ENCODE measurements at places on chromosomes 2 and 18. TPM values are rescaled to one million over a fixed set of nuclear protein-coding genes. Genes with fewer than 3 reads are reported as not detected.

The COLEC12 gene
- 0.05 TPM for total RNA-seq

The MTIF2 gene
- 55.7 TPM for total RNA-seq

The GPBAR1 gene
- 1.4 TPM for total RNA-seq

The HES6 gene
- 2.0 TPM for total RNA-seq

The GCA gene
- total RNA-seq, result 22.2 TPM

The RBFA gene
- 13.9 TPM for total RNA-seq

The NAB1 gene
- total RNA-seq, result 61.3 TPM

The RIOK3 gene
- total RNA-seq, result 75.9 TPM

The C2orf72 gene
- total RNA-seq, result 1.4 TPM

The ABHD1 gene
- total RNA-seq, result 0.34 TPM

The CCDC85A gene
- total RNA-seq, result not detected

The CEP76 gene
- 15.5 TPM for total RNA-seq

The MC4R gene
- not detected for total RNA-seq

The ACOXL gene
- total RNA-seq, result 0.44 TPM

The CRACDL gene
- total RNA-seq, result 0.19 TPM

DNA sequence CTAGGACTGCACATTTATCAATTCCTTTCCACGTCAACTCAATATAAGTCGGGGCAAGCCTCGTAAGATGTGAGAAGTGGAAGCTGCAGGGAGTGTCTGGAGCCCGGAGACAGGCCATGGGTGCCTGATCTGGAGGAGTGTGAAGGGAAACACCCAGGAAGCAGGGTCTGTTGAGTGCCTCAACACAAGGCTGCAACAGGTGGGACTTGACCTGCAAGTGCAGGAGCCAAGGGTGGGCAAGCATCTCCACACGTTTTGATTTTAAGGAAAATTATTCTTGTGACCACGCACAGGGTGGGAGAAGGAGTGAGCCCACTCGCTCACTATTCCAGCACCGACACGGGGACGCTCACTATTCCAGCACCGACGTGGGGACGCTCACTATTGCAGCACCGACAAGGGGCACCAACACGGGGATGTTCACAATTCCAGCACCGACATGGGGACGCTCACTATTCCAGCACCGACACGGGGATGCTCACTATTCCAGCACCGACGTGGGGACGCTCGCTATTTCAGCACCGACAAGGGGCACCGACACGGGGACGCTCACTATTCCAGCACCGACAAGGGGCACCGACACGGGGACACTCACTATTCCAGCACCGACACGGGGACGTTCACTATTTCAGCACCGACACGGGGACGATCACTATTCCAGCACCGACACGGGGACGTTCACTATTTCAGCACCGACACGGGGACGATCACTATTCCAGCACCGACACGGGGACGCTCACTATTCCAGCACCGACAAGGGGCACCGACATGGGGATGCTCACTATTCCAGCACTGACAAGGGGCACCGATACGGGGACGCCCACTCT is 197.3 kb downstream of the EIPR1 start:
- no peaks in the 10 kb centered on the region for H3K27me3 ChIP-seq
- no peak for DNase-seq
- H3K4me3 ChIP-seq, result no peak overlapping the region
- no peaks in the 10 kb centered on the region for H3K4me1 ChIP-seq
- no peak overlapping the region for H3K27ac ChIP-seq
- H3K36me3 ChIP-seq, result no peaks in the 10 kb centered on the region

DNA sequence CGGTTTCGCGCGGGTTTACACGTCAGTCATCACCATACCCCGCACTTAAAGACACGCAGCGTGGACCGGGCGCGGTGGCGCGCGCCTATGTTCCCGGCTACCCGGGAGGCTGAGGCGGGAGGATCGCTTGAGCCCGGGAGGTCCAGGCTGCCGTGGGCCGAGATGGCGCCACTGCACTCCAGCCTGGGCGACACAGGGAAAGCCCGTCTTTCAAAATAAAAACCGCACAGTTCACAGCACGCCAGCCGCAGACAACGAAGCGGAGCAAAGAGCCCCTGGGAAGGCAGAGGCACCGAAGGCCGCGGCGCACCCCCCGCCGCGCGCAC is 328 bp downstream of the DTYMK start:
- peak overlapping the region; percentile 75 for H3K27ac ChIP-seq
- peaks cover 10% of the 10 kb centered on the region for H3K36me3 ChIP-seq
- peak overlapping the region; percentile 91 for H3K4me3 ChIP-seq
- peak; percentile 15 for DNase-seq
- no peaks in the 10 kb centered on the region for H3K27me3 ChIP-seq

DNA sequence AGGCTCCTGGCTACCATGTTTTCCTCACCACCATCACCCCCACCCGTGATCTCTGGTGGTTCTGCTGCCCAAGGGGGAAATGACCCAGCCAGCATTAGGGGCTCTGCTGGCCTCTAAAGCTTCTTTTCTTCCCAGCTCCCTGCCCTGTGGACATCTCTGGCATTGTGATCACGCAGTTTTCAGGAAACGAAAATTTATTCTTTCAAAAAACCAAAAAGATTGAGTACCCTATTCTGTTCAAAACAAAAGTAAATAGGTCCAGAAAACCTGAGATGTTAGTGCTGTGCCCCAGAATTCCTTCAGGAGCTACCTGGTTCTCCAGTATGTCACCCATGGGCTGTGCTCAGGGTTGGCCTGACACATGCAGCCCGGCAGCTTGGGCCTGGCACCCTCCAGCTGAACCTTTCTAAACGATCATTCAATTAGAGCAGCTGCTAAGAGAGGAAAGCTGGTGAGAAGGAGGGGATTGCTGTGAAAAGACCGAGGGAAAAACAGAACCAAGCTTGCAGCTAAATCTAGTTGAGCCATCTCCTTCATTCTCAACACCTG is 157.5 kb downstream of the MGAT5 start:
- H3K36me3 ChIP-seq, result no peaks in the 10 kb centered on the region
- H3K4me3 ChIP-seq, result no peak overlapping the region
- no peak overlapping the region for H3K27ac ChIP-seq
- no peaks in the 10 kb centered on the region for H3K27me3 ChIP-seq
- peaks cover 37% of the 10 kb centered on the region for H3K4me1 ChIP-seq

GRCh38 chr2:165967746-165968145 is 14.2 kb upstream of the TTC21B start:
- no peak for DNase-seq
- no peak overlapping the region for H3K27ac ChIP-seq
- H3K27me3 ChIP-seq, result peaks cover 19% of the 10 kb centered on the region

DNA sequence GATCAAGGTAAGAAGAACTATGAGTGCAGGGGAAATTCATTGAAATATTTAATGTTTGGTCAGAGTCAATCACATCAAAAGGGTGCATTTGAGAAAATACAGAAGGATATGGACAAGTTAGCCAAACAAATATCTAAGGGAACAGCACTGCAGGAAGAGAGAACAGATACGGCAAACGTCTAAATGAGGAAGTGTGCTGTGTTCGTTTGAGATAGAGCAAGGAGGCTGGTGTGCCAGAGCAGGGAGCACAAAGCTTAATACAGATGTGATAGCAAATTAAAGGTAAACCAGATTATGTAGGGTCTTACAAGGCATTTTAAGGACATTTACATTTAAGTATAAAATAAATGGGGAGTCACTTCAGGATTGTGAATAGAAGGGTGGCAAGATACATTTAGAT is 241.3 kb upstream of the ZNF804A start:
- H3K27me3 ChIP-seq, result no peaks in the 10 kb centered on the region
- DNase-seq, result no peak
- H3K4me3 ChIP-seq, result no peak overlapping the region
- no peak overlapping the region for H3K27ac ChIP-seq

DNA sequence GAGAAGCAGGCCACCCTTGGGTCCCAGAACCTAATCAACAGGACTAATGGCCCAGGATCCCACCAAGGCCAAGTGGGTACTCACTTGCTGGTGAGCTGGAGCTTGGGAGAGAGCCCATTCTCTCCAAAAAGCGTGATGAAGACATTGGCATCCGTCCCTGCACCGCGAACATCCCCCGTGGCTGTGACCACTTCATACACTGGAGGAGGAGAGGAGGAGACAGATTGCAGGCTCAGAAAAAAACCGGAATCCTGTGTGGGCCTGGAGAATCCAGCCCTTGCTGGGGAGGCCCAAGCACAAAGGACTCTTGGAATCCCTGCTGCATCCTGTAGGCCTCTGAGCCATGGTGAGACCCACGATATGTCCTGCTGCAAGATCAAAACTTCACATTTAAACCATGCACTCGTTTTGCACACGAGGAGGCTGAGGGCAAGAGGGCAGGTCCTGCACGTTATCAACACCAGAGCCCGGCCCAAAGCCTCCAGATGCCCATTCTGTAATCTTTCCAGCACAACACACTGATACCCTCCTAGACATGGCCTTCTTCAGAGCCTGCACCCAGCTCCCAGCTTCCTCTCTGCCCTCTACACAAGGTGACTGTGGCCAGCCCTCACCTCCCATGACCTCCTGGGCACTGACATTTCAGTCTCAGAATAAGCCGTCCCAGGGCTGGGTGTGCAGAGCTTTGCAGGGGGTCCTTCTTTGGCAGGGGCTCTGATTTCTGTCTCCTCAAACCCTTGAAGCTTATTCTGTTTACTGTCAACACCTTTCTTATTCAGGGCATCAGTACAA is 7.8 kb downstream of the LOXHD1 start:
- DNase-seq, result no peak
- no peaks in the 10 kb centered on the region for H3K36me3 ChIP-seq
- H3K27ac ChIP-seq, result no peak overlapping the region
- H3K27me3 ChIP-seq, result no peaks in the 10 kb centered on the region

DNA sequence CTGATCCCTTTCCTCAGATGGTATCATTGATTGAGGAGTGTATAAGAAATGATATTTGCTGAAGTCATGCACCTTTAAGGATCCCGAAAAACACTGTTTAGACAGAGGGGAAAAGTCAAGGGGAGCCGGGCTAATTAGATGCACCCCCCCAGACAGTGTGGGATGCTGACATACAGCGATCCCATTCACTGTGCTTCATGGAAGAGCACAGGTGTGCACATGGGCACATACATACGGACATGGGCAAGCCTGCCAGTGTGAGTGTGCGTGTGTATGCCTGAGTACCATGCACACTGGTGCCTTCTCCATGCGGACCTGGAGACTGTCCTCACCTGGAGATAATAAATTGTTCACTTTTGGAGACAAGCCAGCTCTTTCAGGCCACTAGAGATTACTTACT is 22.6 kb downstream of the MEIS1 start:
- no peaks in the 10 kb centered on the region for H3K4me1 ChIP-seq
- no peaks in the 10 kb centered on the region for H3K36me3 ChIP-seq
- peaks cover 10% of the 10 kb centered on the region for H3K27me3 ChIP-seq
- H3K27ac ChIP-seq, result no peak overlapping the region
- no peak for DNase-seq

- peak overlapping the region; percentile 76 for H3K27ac ChIP-seq
- H3K4me1 ChIP-seq, result peaks cover 27% of the 10 kb centered on the region
- peak overlapping the region; percentile 89 for H3K4me3 ChIP-seq
- DNase-seq, result peak; percentile 65
Observed at GRCh38 chr18:34977838-34978532, 63.2 kb upstream of the MAPRE2 start.

- no peak overlapping the region for H3K27ac ChIP-seq
- no peak for DNase-seq
- no peaks in the 10 kb centered on the region for H3K27me3 ChIP-seq
- H3K4me1 ChIP-seq, result peaks cover 20% of the 10 kb centered on the region
- H3K4me3 ChIP-seq, result no peak overlapping the region
Observed at GRCh38 chr2:152729844-152730243, 11.4 kb downstream of the ARL6IP6 start.

DNA sequence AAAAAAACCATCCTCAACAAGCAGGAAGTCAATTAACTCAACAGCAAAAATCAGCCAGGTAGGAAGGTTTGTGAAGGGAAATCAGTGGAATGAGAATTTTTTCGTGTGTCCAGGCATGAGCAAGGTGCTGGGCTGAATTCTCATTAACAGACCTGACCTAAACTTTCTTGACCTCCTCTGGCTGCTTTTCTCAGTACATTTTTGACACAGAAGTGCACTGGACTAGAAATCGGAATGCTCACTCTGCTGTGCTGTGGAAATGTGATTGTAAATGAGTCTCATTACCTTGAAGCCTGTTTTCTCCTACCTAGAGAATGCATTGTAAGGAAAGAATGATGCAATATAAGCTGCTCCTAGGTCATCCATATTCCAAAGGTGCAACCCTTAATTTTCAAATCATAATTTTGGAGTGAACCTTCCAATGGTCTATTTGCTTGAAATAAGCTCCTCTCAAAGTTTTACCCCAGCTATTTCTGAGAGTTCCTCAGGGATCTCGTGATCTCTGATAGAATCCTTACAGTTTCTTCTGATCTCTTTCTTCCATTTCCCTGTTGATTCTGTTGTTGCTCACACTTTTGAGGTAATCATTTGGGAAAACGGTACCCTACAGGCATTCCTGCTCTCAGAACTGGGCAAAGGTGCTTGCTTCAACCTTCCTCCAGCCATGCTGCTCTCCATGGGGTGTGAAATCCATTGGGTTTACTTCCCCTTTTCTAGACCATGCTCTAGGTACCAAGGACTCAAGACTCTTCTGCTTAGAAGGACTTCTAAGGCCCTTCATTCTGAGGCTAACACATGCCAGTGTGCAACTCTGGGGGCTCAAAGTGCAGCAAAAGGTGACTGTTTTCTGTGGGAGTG is 104.9 kb upstream of the ITPRID2 start:
- H3K36me3 ChIP-seq, result peaks cover 2% of the 10 kb centered on the region
- H3K4me1 ChIP-seq, result peaks cover 23% of the 10 kb centered on the region
- DNase-seq, result no peak
- no peak overlapping the region for H3K27ac ChIP-seq
- H3K27me3 ChIP-seq, result peaks cover 23% of the 10 kb centered on the region
- H3K4me3 ChIP-seq, result no peak overlapping the region

- peak overlapping the region; percentile 89 for H3K4me3 ChIP-seq
- H3K27me3 ChIP-seq, result no peaks in the 10 kb centered on the region
- H3K4me1 ChIP-seq, result peaks cover 82% of the 10 kb centered on the region
- DNase-seq, result peak; percentile 48
- peaks cover 12% of the 10 kb centered on the region for H3K36me3 ChIP-seq
Observed at GRCh38 chr2:113175736-113176695, 2.2 kb downstream of the PSD4 start.

GRCh38 chr18:48942086-48942485 is 8.7 kb downstream of the SMAD7 start:
- H3K27me3 ChIP-seq, result no peaks in the 10 kb centered on the region
- H3K4me3 ChIP-seq, result peak overlapping the region; percentile 76
- H3K4me1 ChIP-seq, result peaks cover 98% of the 10 kb centered on the region

- no peaks in the 10 kb centered on the region for H3K36me3 ChIP-seq
- H3K27ac ChIP-seq, result no peak overlapping the region
- no peak overlapping the region for H3K4me3 ChIP-seq
- no peaks in the 10 kb centered on the region for H3K27me3 ChIP-seq
- no peaks in the 10 kb centered on the region for H3K4me1 ChIP-seq
Observed at GRCh38 chr18:41353777-41354528, 601.1 kb upstream of the PIK3C3 start.

GRCh38 chr2:217195016-217195415 is 335.2 kb upstream of the TNP1 start:
- no peak for DNase-seq
- peaks cover 17% of the 10 kb centered on the region for H3K27me3 ChIP-seq
- peaks cover 2% of the 10 kb centered on the region for H3K36me3 ChIP-seq
- H3K4me1 ChIP-seq, result no peaks in the 10 kb centered on the region
- no peak overlapping the region for H3K27ac ChIP-seq
- H3K4me3 ChIP-seq, result no peak overlapping the region

GRCh38 chr2:205682971-205683501 is 735 bp downstream of the NRP2 start:
- H3K27ac ChIP-seq, result no peak overlapping the region
- peaks cover 80% of the 10 kb centered on the region for H3K27me3 ChIP-seq
- DNase-seq, result no peak
